ENCODE measurements at places on chromosomes 11 and 22.

DNA sequence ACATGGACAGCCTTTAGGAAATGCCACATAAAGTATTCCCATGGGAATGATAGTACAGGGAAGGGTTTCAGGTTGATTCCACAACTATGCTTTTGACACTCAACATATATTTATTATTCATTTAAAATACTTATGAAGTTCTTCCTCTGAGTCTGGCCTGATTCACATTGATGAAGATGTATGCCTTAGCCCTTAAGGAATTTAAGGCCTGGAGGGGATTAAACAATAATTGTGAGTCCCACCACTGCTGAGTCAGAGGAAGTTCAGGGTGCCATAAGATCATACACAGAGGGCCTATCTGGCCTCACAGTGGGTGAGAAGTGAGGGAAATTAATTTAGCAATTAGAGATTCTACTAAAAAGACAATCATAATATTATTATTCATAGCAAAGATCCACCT, 161.1 kb upstream of the SNX19 start:
- DNase-seq, result no peak

GRCh38 chr11:77704029-77704428, 66.4 kb upstream of the CLNS1A start:
- no peak for DNase-seq

- peak; percentile 53 for DNase-seq
These were observed 109.7 kb upstream of the RRM1 start for GRCh38 chr11:3984896-3985295.

- DNase-seq, result no peak
These were observed 229.0 kb upstream of the ZC3H12C start for GRCh38 chr11:109864151-109864661.

DNA sequence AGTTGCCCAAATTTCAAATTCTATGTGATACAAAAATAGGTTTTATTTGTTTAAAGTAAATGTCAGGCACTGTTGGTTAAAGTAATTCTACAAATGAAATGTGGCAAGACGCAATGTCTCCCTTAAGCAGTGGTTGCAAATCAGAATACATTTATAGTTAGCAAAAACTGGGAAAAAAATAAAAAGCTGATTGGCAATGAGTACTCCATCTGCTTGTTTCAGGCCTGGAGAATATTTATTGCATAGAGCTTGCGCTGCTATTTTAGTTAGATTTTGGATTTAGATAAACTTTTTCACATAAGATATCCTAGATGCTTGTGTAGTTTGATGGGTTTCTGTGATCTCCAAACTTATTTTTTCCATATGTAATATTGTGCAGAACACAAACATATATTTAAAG, 224.0 kb upstream of the MPPED2 start:
- DNase-seq, result no peak

GRCh38 chr11:2100361-2101170, 38.6 kb downstream of the IGF2 start:
- DNase-seq, result no peak

DNA sequence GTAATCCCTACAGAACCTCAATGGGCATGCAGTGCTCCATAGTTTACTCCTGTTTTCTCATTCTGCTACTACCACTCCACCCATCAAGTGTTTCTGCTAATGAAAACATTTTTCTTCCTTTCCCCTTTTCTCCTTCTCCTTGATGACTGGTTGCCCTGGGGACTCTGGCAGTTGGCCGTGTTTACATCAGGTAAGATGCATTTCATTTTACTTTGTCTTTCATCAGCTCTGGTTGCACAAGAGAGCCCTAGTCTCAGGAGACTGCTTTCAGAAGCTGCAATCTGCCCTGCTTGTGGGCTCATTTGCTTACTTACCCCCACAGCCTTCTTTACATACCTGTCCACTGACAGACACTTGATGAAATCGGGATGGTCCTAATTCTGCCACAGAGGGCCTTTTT, 19.6 kb upstream of the LIMK2 start:
- DNase-seq, result no peak

GRCh38 chr11:112735470-112735869, 225.8 kb upstream of the NCAM1 start:
- DNase-seq, result no peak

DNA sequence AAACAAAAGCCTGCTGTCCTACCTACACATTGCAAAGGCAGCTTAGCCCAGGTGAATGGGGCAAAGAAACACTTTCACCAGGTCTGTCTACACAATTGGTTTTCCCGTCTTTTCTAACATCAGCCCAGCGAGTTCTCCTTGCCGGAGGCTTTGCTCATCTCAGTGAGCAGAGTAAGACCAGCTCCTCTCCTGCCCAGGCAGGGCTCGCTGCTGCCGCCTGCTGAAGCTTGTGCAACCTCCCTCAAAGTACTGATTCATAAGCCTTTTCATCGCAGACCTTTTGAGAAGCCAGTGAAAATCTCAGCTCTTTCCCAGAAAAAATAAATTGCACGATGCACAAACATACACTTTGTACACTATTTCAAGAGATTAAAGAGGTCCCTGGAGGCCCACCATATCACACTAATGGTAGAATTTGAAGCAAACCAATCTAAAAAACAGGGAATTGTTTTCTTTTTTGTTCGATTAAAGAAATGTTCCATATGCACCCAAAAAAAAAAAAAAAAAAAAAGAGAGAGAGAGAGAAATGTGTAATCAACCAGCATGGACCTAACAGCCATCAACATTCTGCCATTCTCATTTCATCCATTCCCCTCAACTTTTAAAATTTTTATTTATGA, 328.1 kb upstream of the MPPED2 start:
- no peak for DNase-seq

DNA sequence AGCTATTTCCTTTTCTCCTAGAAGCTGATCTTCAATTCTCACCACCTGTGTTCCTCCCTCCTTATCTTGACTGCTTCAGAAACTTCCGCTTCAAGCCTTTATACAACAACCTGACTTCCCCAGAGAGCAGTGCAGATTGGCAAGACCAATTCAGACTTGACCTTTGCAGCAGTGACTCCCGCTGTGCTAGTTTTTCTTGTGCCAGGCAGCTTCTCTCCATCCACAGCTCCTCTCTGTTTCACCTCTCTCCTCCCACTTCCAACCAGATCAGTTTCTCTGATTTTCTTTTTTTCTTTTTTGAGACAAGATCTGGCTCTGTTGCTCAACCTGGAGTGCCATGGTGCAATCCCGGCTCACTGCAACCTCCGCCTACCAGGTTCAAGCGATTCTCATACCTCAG, 74.3 kb downstream of the GRAMD1B start:
- DNase-seq, result no peak

GRCh38 chr11:105357146-105357545, 217.6 kb upstream of the CARD18 start:
- DNase-seq, result no peak

GRCh38 chr11:80980227-80980626, 1539.4 kb upstream of the TENM4 start:
- no peak for DNase-seq

DNA sequence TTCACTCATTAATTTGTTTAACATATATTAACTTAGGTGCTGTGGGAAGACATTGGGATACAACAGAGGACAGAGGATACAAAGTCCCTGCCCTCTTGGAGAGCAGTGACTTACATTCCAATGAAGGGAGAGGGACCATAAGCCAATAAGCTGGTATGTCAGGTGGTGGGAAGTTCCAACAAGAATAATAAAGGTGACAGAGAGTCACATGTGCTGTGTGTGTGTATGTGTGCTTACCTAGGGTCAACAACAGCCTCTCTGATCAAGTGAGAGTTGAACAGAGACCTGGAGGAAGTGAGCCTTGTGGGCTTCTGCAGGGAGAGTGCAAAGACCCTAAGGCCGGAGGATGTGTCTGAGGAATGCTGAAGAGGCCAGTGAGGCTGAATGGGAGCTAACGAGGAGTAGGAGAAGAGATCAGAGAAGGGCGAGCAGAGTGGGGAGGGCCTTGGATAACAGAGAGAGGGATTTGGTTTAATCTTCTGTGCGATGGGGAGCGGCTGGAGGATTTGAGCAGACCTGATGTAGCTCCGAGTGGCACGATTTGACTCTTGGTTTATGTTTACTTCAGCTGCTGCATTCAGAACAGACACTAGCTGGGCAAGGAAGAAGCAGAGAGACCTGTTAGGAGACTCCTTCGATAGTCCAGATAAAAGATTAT, 35.3 kb downstream of the MAP6 start:
- DNase-seq, result no peak

GRCh38 chr11:1116104-1116503, 41.4 kb downstream of the MUC2 start:
- no peak for DNase-seq

- DNase-seq, result peak; percentile 61
These were observed 682 bp downstream of the ATM start for GRCh38 chr11:108223348-108224149.

GRCh38 chr22:35868938-35869337, 151.3 kb downstream of the APOL5 start:
- no peak for DNase-seq

GRCh38 chr22:35837101-35837727, 119.5 kb downstream of the APOL5 start:
- no peak for DNase-seq

GRCh38 chr11:69984457-69985261, 93.5 kb upstream of the ANO1 start:
- no peak for DNase-seq

- DNase-seq, result no peak
These were observed 9.8 kb downstream of the PRDM11 start for GRCh38 chr11:45156201-45156600.

- no peak for DNase-seq
These were observed 911.9 kb downstream of the METTL15 start for GRCh38 chr11:29019960-29020683.

DNA sequence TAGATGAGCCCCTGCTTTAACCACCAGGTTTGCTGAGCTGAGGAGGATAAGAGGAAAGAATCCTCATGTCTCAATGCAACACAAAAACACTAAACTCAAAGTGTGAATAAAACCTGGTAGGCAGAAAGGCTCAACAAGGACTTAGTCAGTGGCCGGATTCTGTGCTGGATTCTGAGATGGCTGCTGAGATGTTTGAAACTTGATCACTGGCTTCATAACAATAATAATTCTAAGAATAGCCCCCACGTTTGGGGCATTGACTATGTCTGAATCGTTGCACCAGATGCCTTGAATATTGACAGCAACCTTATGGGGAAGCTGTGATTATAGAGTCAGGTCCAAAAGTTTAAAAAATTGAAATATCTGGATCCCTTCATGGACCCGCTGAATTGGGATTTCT, 4.6 kb downstream of the DKK3 start:
- no peak for DNase-seq

GRCh38 chr11:21109341-21109740, 440.0 kb downstream of the NELL1 start:
- DNase-seq, result no peak

DNA sequence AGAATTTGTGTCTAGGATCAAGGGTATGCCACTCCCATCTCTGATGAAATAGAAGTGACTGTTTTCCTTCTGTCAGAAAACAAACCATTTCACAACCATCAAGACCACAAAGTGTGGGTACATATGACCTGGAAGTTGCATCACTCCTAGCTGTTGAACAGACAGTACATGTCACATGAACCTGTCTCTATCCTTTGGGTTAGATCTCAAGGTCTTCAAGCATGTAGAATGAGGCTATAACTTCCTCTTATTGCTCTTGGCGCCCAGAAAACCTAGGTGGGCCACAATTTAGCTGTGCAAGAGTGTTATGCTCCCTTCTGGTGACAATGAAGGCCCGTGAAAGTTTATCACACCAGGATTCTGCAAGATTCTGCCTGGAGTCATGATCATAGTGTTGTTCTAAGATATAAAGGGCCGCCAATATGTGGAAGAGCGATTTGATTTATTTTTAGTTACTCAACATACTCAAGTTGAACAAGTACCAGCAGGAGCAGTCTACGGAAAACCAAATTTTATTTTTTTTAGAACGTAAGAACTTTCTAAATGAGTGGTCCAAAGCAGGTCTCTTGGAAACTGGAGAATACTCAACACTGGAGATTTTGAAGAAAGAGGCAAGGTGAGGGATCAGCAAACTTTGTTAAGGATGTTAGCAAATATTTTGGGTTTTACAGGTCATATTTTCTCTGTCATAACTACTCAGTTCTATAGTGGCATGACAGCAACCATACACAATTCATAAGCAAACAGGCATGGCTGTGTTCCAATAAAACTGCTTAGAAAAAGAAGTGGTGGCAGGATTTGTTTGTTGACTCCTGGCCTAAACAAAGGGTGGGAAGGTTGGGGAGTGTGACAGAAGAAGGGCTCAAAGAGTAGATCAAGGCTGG, 101.8 kb downstream of the USP35 start:
- peak; percentile 10 for DNase-seq

DNA sequence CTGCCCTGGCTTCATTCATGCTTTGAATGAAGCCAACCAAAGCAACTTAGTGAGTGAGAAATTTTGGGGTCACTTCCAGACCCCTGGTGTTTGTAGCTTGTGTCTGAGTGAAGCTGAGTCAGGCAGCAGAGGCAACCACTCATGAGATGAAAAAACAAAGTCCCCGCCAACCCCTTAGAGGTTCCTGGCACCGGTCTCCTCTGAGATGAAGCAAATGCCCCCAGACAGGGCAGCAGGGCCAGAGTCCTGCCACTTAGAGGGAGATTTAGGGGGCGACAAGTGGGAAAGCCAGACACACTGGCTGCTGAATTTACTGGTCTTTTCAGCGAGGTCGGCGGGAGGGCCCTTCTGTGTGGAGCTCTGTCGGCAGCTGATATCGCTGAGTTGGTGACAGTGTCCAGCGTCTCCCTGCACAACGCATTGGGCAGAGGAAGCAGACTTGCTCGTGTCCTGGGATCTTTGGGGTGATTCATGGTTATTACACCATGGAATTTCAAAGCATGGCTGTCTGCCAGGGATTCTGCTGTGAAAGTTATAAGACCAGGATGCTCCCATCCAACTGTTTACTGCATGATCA, 482.6 kb downstream of the MIAT start:
- DNase-seq, result no peak

- no peak for DNase-seq
These were observed 28.2 kb downstream of the OR10D3 start for GRCh38 chr11:124211321-124211720.

DNA sequence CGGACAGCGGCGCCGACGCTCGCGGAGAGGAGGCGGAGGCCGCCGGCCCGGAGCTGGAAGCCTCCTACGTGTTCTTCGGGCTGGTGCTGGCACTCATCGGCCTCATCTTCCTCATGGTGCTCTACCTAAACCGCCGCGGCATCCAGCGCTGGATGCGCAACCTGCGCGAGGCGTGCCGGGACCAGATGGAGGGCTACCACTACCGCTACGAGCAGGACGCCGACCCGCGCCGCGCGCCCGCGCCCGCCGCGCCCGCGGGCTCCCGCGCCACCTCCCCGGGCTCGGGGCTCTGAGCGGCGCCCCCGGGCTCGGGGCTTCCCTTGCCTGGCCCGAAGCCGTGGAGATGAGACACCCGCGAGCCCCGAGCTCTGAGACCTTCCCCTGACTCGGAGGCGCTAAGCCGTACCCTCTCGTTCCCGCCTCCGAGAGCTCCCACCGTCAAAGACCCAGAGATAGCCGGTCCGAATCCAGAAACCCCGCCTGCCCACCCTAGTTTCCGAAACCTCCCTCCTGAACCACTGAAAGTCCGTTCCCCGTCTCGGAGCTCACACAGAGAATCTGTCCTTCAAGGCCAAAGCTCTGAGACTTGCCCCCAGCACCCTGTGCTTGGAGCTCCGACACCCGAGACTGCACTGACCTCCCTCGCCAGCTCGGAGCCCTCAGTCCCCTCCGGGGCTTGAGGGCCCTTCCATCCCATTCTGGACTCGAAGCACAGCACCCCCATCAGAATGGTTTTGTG, 1.5 kb downstream of the TPBGL start:
- DNase-seq, result no peak

GRCh38 chr22:26124991-26125725, 44.1 kb upstream of the SEZ6L start:
- no peak for DNase-seq

Data from CD4-positive, alpha-beta T cell treated with Interleukin-15 for 4 hours (primary cell).